ENCODE measurements at places on chromosomes 13 and 19. TPM values are rescaled to one million over a fixed set of nuclear protein-coding genes. Genes with fewer than 3 reads are reported as not detected.

The THSD8 gene
- polyA plus RNA-seq = 1.7 TPM

GRCh38 chr13:59837101-59837500 lies 326.6 kb downstream of the DIAPH3 start:
- DNase-seq = no peak

GRCh38 chr13:66995203-66995611 lies 234.9 kb downstream of the PCDH9 start:
- no peak for DNase-seq

The GPR32 gene
- polyA plus RNA-seq = not detected

The ALG5 gene
- 57.8 TPM for polyA plus RNA-seq

- no peak for DNase-seq
These were observed 161.7 kb downstream of the FGF14 start for GRCh38 chr13:102240110-102240509.

DNA sequence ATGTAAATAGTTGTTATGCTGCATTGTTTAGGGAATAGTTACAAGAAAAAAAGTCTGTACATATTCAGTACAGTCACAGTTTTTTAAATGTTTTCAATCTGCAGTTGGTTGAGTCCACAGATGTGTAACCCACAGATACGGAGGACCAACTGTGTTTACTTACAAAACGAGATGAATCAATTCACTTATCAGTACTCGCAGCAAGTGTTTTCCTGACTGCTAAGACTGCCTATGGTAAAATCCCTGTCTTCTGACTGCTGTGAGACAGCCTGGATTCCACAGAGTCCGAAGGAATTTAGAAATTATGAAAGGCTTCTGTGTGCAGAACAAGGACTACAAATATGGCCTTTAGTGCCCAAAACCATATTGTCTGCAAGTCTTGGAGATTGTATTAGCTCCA lies 45.7 kb upstream of the C1QTNF9 start:
- DNase-seq = no peak

- DNase-seq = no peak
These were observed 52.5 kb downstream of the FLT3 start for GRCh38 chr13:28047757-28048388.

The GIPC3 gene
- 3.1 TPM for polyA plus RNA-seq

- DNase-seq = peak; percentile 34
These were observed 506.7 kb upstream of the PCDH9 start for GRCh38 chr13:67736646-67737420.

The HIPK4 gene
- polyA plus RNA-seq = 0.04 TPM

- no peak for DNase-seq
These were observed 1.5 kb upstream of the ARGLU1 start for GRCh38 chr13:106569233-106570095.

The SIGLEC10 gene
- 1.1 TPM for polyA plus RNA-seq

DNA sequence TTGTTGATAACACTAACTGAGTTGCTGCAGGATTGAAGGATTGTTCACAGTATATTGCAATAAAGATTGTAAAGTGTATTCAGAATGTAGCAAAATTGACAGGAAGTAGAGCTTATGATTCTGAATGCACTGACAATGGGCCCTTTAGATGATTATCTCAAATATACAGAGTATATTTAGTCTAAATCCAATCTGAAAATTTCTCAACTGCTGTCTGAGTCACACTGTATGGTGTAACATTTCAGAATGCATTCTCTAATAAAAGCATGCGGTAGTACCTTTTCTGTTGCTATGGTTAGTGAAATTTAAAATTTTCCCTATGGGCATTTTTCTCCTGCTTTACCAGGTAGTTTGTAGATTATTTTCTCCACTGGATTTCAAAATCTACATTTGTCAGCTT lies 365.2 kb downstream of the PCDH17 start:
- DNase-seq = no peak

DNA sequence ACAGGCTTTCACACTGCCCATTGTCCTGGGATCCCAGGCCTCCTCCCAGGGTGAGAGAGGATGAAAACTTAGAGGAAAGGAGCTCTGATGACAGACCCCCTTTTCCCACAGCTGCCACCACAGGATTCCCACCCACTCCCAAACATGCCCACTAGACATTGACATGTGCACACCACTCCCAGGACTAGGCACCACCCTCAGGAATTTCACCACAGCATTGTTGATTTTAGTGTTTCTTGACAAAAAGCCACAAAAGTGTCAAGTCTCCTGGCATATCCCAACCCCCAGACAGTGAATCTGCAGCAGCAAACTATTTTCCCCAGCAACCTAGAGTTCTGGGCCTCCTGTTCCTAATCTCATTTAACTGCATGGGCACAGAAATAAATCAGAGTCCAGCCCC lies 10.1 kb downstream of the ZNF714 start:
- no peak for DNase-seq

- DNase-seq = no peak
These were observed 5.2 kb downstream of the DAND5 start for GRCh38 chr19:12974301-12975220.

GRCh38 chr13:87666831-87667230 lies 4.3 kb upstream of the SLITRK5 start:
- no peak for DNase-seq

GRCh38 chr13:31282741-31283455 lies 83.1 kb downstream of the B3GLCT start:
- no peak for DNase-seq

DNA sequence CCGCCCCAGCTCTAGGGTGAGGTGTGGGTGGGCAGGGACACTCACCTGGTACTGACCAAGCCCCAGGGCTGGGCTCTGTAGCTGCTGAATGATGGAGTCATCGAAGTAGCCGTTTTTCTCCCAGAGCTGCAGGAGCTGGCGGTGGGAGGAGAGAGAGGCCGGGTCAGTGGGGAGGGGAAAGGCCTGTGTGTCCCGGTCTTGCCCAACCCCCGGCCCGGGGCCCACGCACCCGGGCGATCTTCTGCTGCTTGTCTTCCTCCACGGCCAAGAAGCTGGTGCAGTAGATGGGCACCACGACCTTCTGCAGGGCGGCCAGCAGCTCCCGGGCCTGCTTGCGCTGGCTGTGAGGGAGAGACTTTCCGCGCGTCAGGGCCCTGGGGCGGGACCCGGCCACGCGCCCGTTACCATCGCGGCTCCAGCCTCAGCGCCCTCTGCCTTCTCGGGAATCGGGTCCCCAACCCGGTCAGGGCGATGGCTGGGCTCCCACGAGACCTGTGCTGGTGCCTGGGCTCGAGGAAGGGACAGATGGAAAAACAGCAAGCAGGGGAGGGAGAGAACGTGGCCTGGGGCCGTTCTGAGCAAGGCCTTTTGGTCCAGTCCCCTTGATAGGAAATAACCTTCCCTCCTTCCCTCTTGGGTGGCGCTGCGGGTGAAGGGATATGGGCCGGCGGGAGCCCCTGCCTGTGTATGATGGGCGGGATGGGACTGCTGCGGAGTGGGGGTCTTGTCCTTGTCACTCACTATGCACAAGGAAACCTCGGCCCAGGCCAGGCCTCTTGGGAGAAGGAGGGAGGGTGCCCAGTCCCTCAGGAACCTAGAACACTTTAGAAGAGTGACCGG lies 11.5 kb downstream of the CHERP start:
- DNase-seq = no peak
